ENCODE measurements at places on chromosomes 13 and 19.
A peak's percentile ranks its signal among the peaks of the same experiment; 100 is the strongest.

DNA sequence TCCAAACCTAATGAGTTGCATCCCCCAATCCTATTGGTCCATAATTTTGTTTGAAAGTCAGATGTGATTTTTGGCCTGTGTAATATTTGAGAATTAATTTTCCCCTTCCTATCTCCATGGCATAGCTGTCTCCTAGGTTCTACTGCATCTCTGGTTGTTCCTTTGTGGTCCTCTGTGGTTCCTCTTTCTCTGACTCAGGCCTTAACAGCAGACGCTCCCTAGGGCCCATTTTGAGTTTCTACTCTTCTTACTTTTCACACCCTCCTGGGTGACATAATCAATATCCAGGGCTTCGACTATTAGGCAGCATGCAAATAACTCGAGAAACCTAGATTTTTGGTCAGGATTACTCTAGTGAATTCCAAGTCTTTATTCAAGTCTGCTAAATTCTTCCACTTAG, 160.7 kb downstream of the RFC3 start:
- no peak for DNase-seq

DNA sequence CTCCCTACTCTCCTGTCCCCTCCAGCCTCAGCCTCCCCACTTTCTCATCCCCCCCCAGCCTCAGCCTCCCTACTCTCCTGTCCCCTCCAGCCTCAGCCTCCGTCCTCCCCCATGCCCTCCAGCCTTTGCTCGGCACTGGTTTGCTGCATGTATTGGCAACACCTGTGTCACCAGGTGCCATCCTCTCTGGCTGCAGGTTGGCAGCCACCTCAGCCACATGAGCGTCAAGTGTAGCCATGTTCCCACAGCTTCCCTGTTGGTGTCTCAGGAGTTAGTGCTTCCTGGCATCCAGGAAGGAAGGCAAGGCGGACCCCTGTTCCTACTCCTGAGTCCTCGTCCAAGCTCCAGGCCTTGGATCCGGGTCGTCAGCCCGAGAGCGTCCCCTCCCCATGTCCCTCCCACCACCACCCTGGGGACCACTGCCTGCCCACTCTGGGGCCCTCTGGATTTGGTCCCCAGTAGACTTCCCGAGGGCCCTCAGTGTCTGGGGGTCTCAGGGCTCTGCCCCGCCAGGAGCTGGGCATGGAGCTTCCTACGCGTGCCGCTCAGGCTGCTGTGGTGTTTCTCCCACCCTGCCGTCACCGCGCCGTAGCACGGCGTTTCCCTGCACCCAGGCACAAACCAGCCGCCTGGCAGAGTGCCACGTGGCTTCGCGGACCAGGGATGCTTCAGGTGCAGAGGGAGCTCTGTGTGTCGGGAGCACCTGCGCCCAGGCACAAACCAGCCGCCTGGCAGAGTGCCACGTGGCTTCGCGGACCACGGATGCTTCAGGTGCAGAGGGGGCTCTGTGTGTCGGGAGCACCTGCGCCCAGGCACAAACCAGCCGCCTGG, 128.3 kb upstream of the MCF2L start:
- no peak for DNase-seq

DNA sequence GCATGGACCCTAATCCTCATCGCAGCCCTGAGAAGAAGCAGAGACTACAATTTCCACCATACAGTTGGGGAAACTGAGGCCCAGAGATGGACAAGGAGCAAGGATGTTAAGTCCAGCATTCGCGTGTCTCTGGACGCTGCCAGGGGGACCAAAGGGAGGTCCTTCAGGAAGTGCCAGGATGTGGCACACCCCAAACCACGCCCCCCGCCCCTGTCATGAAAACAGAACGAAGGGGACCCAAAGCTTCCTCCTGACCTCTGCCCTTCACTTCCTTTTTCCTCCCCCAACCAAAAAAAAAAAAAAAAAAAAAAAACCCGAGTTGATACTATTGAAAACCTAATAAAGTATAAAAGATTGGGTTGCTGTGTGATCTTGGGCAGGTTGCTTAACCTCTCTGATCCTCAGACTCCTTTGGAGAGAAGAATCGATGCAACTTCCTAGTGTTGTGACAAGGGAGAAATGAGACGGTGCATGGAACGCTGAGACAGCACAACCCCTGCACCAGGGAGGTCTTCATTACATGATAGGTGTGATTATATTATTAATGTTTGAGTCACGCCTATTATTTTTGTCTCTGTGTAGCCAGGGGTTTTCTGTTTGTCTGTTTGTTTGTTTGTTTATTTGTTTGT, 2.7 kb upstream of the ZBTB7A start:
- DNase-seq, result peak; percentile 38

DNA sequence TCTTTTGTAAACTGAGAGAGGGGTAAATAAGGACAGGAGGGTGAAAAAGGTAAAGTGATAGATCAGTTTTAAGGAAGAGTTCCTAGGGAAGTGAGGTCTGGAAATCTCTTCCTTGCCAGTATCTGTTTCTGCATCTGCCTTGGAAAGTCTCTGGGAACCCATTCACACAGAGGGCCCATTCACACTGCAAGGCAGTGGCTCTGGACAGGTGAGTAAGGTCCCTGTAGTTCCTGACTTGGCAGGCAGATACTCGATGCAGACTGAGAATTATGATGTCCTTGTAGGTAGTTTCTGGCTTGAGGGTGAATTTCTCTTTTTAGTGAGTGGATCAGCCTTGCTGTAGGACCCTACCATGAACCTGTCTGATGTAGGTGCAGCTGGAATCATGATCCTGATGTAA, 293.3 kb downstream of the NALCN start:
- no peak for DNase-seq

DNA sequence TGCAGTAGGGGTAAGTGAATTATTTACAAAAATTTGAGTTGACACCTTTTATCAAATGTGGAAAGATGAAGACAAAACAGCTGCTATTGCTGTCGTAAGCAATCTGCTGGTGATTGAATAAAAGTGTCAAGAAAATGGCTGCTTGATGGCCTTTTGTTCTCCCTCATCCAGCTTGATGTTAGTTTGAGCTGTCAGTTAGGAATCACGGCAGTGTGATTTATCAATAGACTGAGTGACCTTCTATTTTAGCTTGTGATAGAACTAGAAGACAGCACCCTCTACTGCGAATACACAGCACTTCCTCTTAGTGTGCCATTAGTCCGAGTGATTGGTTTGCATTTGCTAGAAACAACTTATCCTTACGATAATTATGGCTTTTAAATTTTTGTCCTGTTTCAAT, 76.3 kb downstream of the MZT1 start:
- DNase-seq, result no peak

- DNase-seq, result no peak
Observed at GRCh38 chr19:39843919-39844793, 2.0 kb downstream of the FBL start.

DNA sequence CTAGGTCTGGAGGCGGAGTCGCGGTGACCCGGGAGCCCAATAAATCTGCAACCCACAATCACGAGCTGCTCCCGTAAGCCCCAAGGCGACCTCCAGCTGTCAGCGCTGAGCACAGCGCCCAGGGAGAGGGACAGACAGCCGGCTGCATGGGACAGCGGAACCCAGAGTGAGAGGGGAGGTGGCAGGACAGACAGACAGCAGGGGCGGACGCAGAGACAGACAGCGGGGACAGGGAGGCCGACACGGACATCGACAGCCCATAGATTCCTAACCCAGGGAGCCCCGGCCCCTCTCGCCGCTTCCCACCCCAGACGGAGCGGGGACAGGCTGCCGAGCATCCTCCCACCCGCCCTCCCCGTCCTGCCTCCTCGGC, at the start of gene SLC5A5:
SLC5A5 (plus strand) TSS at position 68 of the 373 bp plus-strand sequence. CDS start 375 bp downstream, outside the sequence.
- no peak for DNase-seq

DNA sequence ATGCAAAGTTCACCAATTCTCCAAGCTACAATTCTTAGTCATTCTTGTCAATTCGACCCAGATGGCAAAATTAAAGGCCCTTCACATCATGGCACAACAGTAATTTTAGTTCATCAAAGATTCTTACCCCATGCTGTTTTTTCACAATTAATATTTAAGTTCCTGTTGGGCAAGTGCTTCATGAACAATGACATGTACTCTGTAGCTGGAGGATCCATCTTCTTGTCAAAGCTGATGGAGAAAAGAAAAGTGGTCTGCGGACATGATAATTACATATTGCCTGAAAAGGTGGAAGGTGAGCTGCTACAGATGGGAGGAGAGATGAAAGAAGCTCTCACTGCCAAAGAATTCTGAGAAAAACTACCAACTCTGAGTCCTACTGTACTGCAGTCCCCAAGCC, 1370.3 kb upstream of the SLC10A2 start:
- no peak for DNase-seq

DNA sequence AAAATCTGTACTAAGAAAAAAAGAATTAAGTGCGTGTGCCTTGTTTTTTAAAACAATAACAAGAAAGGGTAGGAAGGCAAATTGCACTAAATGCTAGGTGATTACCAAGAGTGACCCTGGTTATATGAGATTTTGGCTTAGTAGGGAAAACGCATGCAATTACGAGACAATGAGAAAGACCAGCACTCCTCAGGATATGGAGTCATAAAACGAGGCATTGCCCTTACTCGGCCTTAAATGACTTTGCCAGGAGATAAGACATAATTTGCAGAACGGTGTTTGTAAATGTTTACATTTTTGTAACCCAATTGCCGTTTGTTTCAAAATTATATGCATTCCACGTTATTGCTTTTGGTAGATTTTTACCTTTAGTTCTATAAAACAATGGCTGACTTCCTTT, 179.8 kb downstream of the RBM26 start:
- DNase-seq, result no peak

GRCh38 chr13:35293579-35294226, 182.8 kb downstream of the MAB21L1 start:
- DNase-seq, result no peak

- no peak for DNase-seq
Observed at GRCh38 chr19:2548966-2549365, 73.0 kb downstream of the GADD45B start.

- no peak for DNase-seq
Observed at GRCh38 chr19:2330255-2330631, 1.8 kb downstream of the SPPL2B start.

GRCh38 chr13:114035583-114036531, 62.0 kb upstream of the C13orf46 start:
- DNase-seq, result no peak

GRCh38 chr13:97110936-97111335, 111.2 kb upstream of the MBNL2 start:
- DNase-seq, result no peak

- no peak for DNase-seq
Observed at GRCh38 chr19:27679905-27680304, 1533.0 kb downstream of the UQCRFS1 start.

GRCh38 chr13:78187781-78188180, 269.1 kb upstream of the EDNRB start:
- no peak for DNase-seq

- no peak for DNase-seq
Observed at GRCh38 chr13:75763512-75763911, 127.4 kb downstream of the LMO7 start.

- DNase-seq, result no peak
Observed at GRCh38 chr13:50577806-50578205, 265.7 kb downstream of the DLEU7 start.

- no peak for DNase-seq
Observed at GRCh38 chr13:42063105-42063504, 14.7 kb downstream of the DGKH start.

- DNase-seq, result no peak
Observed at GRCh38 chr13:37681281-37682032, 82.9 kb upstream of the POSTN start.

- no peak for DNase-seq
Observed at GRCh38 chr13:65926750-65927171, 1303.4 kb downstream of the PCDH9 start.
